ENCODE measurements at places on chromosomes 4 and X.

DNA sequence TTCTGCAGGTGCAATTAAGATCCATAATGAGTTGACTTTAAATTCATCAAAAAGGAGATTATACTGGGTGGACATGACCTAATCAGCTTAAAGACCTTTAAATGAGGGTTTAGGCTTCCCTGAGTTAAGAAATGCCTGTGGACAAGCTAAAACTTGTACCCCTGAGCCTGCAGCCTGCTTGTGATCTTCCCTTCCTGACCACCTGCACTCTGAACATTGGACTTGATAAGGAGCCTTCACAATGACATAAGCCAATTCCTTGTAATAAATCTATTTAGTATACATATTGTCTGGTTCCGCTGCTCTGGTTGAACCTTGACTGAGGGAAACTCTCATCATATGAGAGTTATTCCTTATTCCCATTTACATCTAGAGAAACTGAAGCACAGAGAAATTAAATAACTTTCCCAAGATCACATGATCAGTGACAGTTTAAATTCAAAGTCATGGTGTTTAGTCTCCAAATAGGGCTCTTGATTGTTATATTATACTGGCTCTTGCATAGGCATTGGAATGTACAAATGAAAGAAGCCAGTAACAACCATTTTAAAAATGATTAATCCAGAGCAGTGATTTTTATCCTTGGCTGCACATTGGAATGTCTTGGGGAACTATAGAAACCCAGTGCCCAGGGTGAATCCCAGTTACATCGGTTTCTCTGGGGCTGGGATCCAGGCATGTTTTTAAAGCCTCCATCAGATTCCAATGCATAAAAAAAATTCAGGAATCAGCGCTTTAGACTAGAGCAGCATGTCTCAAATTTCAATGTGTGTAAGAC lies 136.1 kb downstream of the MSL3 start:
- no peak for DNase-seq

- no peak for DNase-seq
Measured at GRCh38 chrX:50609796-50610195, 139.2 kb upstream of the DGKK start.

GRCh38 chr4:113020966-113021365 lies 28.5 kb upstream of the ANK2 start:
- DNase-seq, result peak; percentile 61

GRCh38 chrX:40671126-40671525 lies 23.8 kb upstream of the CXorf38 start:
- DNase-seq, result no peak

DNA sequence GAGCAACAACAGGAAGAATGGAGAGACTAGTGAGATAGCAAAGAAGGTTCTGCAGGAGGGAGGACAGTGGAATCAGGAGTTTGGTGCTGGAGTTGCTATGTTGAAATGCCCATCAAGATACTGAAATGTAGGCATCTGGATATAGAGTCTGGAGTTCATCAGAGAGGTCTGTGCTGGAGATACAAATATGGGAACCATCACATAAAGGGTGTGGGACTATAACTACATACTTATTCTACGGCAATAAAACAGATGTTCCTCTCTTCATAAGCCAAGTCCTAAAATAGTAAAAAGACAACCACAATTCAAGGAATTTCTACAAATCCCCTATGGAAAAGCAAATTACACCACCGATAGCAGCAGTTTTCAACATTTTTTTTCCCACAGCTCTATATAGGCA lies 1.6 kb downstream of the MED14 start:
- no peak for DNase-seq

DNA sequence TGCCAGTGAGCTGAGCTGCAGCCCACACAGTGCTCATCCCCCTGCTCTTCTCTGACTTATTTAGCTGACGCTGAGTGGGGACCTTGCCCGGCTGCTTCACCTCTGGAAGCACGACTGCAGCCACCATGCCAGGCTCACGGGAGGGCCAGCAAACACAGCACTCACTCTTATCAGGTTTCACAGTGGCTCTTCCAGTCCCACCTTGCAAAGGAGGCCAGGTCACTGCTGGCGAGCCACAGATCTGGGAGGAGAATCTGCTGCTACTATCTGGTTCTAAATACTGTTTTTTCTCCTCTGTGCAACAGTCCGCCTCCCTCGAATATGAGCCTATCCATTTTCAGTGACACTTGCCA lies 6.7 kb upstream of the SPON2 start:
- no peak for DNase-seq

DNA sequence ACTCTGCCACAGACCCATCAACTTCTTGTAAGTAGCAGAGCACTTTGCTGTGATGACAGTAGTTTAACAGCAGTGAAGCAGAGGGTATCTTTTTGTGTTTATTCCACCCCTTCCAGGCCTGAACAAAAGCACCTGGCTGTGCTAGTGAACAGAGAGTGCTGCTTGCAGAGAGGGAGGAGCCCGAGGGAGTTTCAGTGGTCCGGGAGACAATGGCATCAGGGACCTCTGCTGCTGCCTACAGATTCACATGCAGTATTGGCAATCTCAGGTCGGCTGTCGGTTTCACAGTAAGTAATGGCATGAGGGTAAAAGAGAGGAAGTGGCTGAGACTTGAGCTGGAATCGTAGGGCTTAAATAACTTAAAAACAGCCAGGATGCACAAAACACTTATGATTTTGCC lies 755.8 kb downstream of the RPA4 start:
- DNase-seq, result no peak

DNA sequence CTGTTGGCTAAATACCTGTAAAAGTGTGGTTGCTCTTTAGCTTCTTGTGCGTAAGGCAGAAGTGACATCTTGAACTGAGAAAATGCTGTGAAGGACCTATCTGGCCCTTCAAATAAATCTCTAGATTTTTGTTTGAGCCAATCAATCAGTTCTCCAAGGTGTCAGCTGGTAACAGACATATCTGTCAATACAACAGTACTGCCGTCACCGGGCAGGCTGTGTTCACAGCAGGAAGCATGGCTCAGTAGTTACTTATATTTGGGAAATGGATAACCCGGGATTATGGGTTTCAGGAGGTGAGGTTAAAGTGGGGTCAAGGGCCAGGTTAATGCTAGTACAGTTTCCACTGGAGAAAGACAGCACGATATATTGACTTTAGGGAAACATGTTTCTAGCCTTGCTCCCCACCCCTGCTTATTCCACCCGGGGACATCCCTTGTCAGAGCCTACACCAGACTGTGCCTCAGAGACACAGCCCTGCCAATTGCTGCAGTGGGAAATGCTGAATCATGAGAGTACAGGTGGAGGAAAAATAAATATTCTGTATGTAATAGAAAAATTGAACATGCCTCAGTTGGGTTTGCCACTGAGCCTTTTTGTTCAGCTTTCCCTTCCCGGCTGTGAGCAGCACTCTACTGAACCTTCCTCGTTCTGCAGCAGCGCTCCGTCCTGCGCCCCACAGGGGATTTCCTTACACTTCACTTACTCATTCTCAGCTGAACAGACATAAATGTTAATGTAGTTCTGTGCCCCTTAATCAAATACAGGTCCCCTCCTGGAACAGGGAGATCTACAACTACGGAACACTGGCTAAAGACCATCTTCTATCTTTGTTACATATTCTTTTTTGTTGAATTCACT lies 121.1 kb downstream of the MGST2 start:
- DNase-seq, result no peak

DNA sequence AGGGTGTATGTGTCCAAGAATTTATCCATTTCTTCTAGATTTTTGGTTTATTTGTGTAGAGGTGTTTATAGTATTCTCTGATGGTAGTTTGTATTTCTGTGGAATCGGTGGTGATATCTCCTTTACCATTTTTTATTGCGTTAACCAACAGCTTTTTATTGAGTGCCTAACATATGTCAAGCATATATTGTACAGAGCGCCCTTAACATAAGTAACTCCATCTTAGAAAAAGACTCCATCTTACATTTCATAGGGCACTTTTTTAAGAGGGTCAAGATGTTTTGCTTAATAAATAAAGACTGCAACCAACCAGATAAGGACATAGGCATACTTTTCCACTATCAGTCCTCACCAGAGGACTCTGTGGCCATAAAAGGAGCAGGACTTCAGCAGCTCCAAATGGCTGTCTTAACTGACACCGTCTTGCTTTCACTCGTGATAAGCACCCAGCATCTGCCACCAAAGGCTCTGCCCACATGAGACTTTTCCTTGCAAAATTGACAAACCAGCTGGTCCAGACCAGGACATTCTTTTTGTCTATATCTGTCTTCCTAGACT lies 75.0 kb downstream of the HS6ST2 start:
- DNase-seq, result no peak

DNA sequence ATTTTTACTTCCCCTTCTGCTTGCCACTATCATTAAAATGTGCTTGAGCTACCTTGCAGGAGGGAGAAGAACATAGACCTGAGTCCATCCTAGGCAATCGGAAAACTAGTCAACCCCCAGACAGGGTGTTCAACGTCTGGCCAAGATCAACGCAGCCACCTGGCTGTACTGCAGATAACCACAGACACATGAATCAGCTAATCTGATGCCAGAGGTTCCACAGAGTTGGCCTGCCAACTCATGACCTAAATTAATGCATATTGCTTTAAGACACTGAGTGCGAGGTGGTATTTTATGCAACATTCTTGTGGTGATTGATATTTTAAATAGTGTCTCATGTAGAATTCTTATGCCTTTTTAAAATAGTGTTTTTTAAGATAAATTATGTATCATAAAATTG lies 1283.8 kb upstream of the PABPC4L start:
- no peak for DNase-seq

DNA sequence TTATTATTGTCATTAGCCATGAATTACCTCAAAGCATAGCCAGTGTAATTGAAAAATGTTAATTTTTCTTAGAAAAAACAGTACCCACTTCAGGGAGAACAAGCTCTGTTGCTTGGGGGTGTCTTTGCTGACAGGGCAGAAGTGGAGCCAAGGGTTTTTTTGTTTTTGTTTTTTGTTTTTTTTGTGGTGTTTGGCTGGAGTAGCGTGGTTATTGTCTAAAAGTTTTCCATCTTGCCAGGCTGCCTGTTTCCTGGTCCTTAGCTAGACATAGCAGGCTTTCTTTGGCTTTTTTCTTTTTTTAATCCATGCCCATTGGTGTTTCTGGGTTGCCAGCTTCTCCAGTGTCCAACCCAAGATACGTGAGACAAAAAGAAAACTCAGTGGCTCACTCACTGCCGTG lies 61.5 kb downstream of the CASP3 start:
- peak; percentile 52 for DNase-seq

- no peak for DNase-seq
Measured at GRCh38 chr4:6107114-6107791, 89.0 kb upstream of the C4orf50 start.

- DNase-seq, result peak; percentile 37
Measured at GRCh38 chrX:69503228-69503781, 821 bp upstream of the NALF2 start.

DNA sequence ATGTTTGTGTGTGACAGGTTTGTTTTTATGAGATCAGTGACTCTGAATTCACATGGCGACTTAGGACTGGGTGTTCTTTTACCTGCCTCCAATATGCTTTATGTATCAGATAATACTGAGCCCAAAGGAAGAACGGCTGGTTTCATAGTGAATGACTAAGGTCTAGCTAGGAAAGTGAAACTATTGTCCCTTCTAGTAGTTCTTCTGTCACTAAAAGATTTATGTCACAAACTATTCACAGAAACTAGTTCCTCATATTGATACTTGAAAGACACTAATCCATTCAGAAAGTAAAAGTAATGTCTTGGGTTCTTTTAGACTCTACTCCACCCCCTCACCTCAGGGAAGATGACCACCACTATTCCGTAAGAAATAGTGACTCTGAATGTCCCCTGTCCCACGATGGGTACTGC lies 81.7 kb downstream of the EGF start:
- DNase-seq, result no peak

DNA sequence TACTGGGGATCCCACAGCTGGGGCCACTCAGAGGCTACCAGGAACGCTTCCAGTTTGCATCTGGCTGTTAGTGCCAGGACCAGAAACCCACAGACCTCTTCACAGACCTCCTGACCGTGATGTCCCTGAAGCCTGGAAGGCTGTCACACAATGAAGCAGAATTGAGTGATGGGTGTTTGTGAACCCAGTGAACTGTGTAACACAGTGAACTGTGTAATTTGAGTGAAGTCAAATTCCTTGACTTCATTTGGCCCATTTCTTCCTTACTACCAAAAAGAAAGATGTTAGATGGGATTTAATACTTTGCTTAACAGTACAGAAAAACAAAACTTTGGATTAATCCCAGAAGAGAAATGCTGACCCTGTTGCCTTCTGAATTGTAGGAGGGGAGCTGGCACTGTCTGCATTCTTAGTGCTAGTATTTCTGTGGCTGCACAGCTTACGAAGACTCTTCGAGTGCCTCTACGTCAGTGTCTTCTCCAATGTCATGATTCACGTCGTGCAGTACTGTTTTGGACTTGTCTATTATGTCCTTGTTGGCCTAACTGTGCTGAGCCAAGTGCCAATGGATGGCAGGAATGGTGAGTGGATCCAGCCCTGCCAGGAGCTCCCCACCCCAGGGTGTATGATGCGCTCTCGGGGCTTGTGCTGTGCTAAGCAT lies 17.8 kb downstream of the SRD5A3 start:
- peak; percentile 92 for DNase-seq

GRCh38 chrX:15016051-15016450 lies 142.8 kb downstream of the MOSPD2 start:
- no peak for DNase-seq

GRCh38 chr4:15245006-15245530 lies 182.8 kb upstream of the C1QTNF7 start:
- DNase-seq, result no peak

DNA sequence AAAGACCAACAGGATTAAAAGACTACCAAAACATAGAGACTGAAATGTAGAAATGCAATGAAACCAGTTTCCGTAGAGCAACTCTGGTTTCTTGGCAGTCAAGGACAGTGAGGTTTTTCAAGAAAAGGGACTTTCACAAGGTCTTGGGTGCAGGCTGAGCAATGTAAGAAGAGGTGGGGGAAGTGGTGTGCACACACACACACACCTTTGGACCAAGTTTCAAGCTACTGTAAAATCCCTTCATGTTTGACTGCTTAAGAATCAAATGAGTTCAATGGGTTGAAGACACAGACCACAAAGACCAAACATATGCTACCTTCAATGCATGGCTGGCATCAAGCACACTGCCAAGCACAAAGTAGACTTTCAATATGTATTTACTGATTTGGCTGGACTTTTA lies 17.8 kb upstream of the MCF2 start:
- no peak for DNase-seq

GRCh38 chrX:13761606-13762414 lies 27.3 kb downstream of the OFD1 start:
- no peak for DNase-seq

DNA sequence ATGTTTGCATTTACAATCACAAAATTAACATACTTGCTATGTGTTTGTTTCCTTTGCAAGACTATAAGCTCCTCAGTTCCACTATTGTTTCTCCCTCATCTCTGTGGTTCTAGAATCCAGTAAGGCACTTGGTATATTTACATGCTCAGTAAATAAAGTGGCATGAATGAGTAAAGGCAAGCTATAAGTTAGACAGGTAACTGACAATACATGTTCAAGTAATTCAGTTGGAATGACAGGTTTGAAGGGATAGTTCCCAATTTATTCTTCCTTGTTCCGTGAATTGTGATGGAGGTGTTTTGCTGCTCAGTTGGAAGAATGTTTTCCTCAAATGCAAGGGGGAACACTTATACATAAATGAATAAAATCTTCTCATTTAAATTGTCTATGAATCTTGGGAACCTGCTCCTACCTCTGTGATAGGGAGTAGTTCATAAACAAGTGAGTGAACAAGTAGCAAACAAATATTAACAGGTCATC lies 54.1 kb upstream of the DHX15 start:
- DNase-seq, result no peak

GRCh38 chrX:79159800-79160199 lies 15.3 kb downstream of the GPR174 start:
- no peak for DNase-seq

GRCh38 chr4:18250564-18250963 lies 229.0 kb upstream of the LCORL start:
- DNase-seq, result no peak

Data from globus pallidus (tissue), 1 donor.